ENCODE measurements at places on chromosomes 4 and X.

DNA sequence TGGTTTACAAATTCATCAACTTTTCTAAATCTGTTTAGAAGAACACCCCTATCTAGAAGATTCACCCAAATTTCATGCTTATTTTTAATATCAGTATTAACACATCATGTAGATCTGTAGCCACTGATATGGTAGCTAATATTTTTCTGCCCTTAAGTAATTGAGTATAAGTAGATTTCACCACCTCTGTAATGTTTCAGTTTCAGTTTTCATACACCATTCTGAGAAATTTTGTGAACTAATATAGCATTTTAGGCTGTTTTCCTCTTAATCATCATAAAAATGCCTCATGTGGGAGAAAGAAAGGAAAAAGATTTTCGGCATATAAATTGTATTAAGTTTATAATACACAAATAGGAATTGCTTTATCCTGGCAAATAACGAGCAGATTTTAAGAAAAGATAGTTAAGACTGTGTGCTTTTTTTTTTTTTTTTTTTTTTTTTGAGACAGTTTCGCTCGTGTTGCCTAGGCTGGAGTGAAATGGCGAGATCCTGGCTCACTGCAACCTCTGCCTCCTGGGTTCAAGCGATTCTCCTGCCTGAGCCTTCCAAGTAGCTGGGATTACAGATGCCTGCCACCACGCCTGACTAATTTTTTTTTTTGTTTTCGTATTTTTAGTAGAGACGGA, 21.4 kb upstream of the RBPJ start:
- DNase-seq, result no peak

DNA sequence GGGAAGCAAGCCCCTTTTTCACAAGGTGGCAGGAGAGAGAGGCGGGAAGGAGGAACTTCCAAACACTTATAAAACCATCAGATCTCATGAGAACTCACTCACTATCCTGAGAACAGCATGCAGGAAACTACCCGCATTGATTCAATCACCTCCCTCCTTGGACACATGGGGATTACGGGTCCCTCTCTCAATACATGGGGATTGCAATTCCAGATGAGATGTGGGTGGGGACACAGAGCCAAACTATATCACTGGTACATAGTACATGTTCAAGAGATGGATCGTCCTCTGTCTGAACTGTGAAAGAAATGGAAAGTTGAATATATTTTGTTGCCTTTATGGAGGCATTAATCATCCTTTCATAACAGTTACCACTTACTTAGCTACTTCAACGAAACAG, 12.8 kb downstream of the EREG start:
- no peak for DNase-seq

DNA sequence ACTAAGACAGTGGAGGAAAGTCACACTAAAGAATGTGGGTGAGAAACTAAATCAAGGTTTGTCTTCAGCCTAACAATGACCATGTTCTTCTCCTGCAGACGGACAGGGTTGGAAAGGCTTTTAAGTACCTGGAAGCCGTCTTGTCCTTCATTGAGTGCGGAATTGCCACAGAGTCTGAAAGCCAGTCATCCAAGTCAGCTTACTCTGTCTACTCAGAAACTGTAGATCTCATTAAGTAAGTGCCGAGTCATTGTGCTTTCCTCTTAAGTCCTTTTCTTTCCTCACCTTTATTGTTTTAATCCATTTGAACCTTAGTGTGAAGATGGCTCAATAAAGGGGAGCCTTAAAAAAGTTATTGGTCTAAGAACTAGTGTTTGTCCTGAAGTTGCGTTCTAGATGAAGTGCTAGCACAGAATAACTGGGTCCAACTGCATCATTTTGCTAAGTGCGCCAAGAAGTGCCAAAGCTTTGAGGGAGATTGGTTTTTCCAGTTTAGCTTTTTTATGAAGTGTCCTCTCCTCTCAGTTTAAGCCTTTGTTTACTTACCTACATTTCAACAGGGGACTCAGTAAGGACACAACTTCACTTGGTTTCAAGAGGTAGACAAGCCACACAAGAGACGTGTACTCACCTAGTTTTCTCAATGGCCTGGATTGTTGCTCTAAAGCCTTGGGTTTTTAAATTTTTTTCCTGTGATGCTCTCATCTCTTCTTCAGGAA, 89.3 kb downstream of the KLHL8 start:
- DNase-seq, result no peak

DNA sequence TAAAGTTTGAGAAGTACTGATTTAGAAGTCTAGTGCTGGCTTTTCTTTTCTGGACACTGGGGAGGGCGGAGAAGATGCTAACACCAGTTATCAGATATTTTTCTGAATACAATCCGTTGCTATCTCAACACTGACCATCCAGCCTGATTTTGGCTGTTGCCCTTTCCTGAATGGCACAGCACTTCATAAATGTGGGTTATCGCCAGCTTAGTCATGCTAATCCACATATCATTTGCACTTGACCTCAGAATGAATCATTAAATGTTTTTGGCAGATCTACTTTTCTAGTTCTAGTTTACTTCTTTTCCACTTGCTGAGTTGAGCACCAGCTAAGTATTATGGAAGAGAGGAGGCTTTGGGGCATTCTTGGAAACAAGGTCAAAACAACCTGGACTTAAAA, 60.8 kb upstream of the ESX1 start:
- no peak for DNase-seq

GRCh38 chrX:138875472-138875871, 164.0 kb upstream of the FGF13 start:
- DNase-seq, result no peak

GRCh38 chrX:149491812-149492211, 13.3 kb downstream of the IDS start:
- no peak for DNase-seq

GRCh38 chr4:147901388-147901787, 169.5 kb downstream of the ARHGAP10 start:
- no peak for DNase-seq

GRCh38 chr4:1255151-1255550, 6.2 kb upstream of the CTBP1 start:
- DNase-seq, result no peak

DNA sequence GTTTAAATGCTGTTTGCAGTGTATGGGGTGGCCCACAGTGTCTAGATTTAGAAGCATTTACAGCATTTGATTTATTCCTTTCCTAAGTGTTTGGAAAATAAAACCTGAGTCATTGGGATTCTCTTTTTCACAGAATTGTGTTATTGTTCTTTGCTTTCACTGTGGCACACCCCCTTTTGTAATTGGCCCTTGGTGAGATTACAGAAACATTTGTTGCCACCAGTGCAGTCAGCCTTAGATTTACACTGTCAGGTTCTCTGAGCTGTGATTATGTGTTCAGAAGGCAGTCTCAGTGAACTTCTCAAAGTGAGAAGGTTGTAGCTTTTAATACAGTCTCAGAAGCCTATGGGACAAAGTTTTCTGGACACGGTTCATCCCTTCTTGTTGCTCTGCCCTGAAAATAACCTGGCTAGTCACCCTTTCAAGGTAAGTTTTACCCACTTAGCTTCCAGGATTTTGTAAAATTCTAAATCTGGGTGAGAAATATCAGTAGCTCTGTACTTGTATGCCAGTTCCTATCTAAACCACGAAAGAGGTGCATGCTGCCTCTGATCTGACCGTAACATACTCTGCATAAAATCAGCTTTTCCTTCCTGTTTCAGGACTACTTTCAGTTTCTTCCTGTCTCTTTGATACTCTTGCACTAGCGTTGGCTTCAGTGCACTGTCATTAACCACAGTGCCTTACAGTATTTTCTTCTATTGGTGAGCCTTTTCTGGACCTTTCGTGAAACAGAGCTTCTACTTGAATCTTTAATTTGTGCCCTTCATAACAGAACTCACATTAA, 12.6 kb downstream of the RUFY3 start:
- no peak for DNase-seq

DNA sequence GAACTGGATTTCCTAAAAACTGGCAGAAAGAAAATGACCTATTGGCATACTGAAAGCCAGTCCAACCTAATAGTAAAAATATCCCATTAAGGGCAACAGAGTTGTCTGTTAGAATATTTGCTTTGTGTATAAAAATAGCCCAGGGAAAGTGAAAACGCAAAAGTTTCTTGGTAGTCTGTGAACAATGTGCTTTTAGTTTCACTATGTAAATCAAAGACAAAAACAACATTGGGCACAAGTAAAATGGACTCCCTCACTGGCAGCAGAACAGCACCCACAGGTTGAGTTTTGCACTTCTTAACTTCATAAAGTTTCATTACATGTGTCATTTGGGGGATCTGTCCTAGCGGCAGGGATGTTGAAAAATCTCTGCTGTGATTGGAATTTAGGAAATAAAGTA, 4.3 kb upstream of the FGG start:
- no peak for DNase-seq

- no peak for DNase-seq
Observed at GRCh38 chrX:10259716-10260115, 102.9 kb downstream of the CLCN4 start.

GRCh38 chr4:145473203-145473602, 8.4 kb upstream of the SMAD1 start:
- DNase-seq, result no peak

DNA sequence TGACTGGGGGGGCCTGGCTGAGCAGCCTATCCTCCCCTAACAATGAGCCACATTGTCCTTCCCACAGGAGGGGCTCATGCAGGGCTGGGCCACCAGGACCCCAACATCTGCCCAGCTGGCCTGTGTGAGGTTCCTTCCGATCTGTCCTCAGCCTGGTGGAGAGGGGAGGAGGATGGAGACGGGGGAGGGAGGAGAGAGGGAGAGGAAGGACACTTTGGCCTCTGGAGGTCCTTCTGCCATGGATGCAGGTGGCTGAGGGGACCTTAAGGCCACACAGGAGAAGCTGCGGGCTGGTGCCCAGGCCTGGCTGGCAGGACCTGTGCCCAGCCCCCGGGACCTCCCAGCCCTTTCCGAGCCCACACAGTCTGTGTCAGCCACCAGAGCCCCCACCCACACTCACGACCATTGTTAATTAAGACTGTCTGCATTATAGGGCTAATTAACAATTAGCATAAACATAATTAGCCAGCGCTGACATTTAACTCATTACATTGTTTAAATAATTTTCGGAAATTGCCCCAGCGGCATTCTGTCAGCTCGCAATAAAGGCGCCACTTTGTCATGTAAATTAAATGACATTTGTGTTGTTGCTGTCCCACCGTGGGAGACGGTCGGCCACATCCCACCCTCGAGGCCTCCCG, 53.0 kb upstream of the NKX1-1 start:
- no peak for DNase-seq

GRCh38 chr4:85854546-85854945, 379.6 kb downstream of the ARHGAP24 start:
- DNase-seq, result no peak

GRCh38 chrX:88244066-88244465, 503.0 kb upstream of the CPXCR1 start:
- DNase-seq, result no peak

DNA sequence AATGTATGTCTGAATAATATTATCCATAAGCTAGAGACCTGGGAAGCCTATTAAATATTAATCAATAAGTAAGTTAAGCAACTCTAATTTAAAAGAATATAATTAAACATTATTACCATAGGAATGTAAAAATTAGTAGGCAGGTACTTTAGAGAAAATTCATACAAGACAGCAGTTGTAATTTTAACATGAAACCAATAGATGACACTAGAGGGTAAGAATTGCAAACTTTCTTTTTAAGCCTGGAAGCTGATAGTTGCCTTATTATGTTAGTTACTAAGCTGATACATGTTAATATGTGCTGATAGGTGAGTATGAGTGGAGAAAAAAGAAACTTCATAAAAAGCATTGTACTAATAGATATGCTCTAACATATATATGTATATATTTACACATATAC, 1157.4 kb downstream of the FAM133A start:
- DNase-seq, result no peak
